ENCODE measurements at places on chromosomes 6 and 20. TPM values are rescaled to one million over a fixed set of nuclear protein-coding genes. Genes with fewer than 3 reads are reported as not detected.

- peak; percentile 93 for DNase-seq
These were observed 23.9 kb upstream of the NAA20 start for GRCh38 chr20:19992996-19993908.

The BEND6 gene
- 14.1 TPM for total RNA-seq

DNA sequence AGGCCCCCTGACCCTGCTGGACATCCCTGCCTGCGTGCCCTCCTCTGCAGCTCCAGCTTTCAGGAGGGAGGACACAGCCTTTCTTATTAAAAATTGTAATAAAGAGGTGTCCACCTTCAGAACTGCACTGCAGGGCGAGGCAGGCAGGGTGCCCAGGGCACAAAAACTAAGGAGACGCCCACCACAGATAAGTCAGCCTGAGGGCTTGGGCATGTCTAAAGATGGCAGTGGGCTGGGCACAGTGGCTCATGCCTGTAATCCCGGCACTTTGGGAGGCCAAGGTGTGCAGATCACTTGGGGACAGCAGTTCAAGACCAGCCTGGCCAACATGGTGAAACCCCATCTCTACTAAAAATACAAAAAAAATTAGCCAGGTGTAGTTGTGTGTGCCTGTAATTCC is 7.0 kb upstream of the C20orf144 start:
- no peak for DNase-seq

GRCh38 chr6:72861935-72862432 is 240.1 kb downstream of the KCNQ5 start:
- peak; percentile 83 for DNase-seq

DNA sequence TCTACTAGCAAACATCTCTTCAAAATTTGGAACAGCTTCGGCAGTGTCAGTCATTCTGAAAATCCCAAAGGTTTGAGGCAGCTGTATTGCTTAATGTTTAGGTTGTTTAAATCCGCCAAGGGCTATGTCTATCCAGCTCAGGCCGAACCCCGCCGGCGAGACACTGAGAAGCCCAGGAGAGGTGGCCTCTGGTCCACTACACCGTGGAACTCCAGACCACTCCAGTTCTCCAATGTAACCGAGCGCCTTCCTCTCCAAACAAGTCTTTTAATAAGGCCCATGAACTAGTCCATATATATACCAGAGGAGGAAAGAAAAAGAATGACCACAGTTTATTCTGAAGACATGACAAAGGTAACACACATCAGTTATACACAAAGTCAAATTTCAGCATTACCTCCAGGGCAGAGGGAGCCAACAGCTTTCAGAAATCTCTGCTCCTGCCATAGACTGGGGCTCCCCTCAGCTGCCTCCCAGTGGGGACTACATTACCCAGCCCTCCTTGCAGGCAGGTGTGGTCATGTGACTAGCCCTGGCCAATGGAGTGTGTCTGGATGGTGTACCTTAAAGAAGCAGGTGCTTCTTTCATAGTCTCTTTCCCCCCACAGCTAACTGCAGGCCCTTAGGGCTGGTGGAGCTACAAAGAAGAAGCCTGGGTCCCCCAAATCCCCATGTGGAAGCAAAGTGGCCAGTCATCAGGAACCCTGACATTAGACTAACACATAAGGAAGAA is at the start of gene RAMACL:
TSS of gene RAMACL (minus strand) at position 255 of the 733 bp plus-strand sequence. CDS start at position 54, 201 bp downstream.
- DNase-seq: peak; percentile 19

DNA sequence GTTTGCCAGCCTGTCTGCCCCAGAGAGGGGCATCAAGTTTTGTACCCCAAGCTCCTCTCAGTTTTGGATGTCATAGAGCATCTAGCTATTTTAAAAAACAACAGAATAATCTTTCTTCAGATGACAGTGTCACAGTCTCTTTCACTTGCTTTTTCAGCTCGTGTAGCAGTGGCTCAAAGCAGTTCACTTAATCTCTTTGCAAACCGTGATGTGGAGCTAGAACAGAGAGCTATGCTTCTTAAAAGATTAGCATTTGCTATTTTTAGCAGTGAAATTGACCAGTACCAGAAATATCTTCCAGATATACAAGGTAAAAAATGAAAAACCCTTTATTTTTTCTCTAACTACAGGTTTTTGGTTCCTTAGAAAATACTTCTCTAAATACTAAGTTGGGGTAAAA is 37.3 kb downstream of the PGM3 start:
- no peak for DNase-seq
